Activated naive CD4-positive, alpha-beta T cell treated with anti-CD3 and anti-CD28 coated beads, Interleukin-2, amount 50 U/mL, for 72 hours (primary cell): ENCODE measurements at places on chromosomes 7 and 10.

- no peak for DNase-seq
These were observed 52.9 kb downstream of the CASD1 start for GRCh38 chr7:94562525-94562924.

GRCh38 chr10:72611783-72612182, 14.1 kb downstream of the MICU1 start:
- DNase-seq: no peak

GRCh38 chr10:74081192-74081803, 69.3 kb downstream of the AP3M1 start:
- no peak for DNase-seq

DNA sequence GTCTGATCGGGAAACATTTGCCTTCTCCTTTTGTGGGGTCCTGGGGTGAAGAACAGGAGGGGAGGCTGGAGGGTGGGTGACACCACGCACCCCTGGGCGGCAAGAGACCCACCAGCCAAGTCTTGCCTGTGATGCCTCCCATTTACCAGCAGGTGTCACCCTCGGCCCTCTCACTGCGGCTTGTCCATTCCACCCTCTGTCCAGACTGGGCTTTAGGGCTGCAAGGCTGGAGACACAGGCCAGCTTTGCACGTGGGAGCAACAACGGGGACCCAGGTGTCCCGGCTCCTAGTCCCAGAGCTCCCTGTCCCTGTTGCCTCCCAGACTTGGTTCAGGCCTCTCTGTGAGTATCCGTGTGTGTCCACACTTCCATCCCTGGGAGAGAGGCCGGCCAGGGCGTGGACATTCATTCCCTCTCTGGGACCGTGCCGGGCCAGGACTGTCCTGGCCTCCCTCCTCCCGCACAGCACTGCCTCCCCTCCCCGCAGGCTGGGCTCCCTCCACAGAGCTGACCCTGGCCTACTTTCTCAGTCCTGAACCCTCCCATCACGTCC, 36.2 kb upstream of the GTF2IRD1 start:
- peak; percentile 66 for DNase-seq

DNA sequence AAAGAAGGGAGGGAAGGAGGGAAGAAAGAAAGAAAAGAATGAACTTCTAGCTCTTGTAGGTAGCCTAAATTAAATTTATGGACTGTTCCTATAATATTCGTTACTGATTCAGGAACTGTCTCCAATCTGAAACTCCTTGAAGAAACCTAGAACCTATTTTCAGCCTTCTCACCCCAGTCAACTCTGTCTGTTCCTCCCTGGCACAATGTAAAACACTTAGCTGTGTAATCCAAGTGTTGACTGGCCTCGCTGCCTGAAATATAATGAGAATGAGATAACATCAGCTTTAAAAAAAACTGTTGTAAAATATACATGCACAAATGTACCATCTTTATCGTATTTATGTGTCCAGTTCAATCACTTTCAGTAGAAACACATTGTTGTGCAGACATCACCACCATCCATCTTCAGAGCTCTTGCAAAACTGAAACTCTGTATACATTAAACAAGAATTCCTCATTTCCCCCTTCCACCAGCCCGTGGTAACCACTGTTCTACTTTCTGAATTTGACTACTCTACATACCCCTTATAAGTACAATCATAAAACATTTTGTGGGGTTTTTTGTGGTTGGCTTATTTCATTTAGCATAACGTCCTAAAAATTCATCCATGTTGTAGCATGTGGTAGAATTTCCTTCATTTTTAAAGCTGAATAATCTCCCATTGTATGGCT, 6.3 kb upstream of the C7orf33 start:
- DNase-seq: no peak

DNA sequence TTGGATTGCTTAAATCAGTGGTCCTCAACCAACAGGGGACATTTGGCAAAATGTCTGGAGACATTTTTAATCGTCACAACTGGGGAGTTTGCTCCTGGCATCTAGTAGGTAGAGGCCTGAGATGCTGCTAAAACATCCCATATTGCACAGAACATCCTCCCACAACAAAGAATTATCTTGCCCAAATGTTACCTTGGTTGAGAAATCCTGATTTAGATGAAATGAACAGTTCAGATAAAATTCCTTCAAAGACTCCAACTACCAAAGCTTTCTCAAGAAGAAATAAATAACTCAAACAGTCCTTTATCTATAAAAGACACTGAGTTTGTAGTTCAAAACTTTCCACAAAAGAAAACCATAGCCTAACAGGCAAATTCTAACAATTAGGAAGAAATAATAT, 160.9 kb downstream of the SNX13 start:
- no peak for DNase-seq

DNA sequence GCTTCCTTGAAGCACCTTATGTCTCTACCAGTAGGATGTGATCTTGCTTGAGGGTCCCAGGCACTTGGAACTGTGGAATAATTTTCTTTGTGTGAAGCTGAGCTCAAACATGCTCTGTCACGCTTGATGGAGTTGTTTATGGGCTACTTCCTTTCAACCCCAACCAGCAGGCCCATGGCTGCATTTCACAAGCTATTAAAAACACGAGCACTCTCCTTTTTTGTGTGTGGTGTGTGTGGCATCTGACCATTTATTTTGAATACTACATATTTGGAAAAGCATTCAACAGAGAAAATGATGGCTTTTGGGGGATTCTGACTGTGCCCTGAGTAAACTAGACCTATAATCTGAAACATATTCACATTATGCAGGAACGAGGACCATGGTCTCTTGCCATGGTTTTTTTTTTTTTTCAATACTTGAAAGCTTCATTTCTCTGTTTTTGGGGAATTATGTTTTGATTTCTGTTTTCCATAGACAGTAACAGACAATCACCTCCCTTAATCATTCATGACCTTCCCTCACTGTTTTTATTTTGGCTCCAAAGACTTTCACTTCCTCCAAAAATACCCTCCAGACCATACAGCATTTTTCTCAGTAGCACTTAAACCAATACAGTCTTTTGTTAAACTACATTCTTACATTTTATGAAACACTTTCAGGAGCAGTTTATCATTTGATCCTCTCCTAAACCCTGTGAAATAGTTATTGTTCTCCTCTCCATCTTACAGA, 233.6 kb upstream of the BMPER start:
- DNase-seq: no peak

DNA sequence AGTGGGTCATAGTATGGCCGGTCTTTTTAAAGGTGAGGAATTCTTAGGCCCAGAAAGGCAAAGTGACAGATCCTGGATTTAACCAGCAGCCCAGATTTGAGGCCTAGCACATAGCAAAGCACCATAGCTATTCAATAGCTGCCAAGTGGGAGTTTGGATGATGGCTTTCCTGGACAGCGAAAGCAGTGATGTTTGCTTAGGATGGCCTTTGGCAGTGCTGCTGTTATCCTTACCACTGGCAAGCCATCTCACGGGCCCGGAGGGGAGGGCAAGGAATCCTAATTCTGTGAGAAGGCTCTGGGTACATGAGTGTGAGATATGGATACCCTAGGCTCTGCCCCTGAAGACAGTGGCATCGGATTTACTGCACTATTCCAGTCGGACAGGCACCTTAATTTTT, 50.4 kb downstream of the TCF7L2 start:
- DNase-seq: no peak

- DNase-seq: no peak
These were observed 353 bp downstream of the EPHB6 start for GRCh38 chr7:142855114-142855743.

- no peak for DNase-seq
These were observed 84.2 kb upstream of the CREB5 start for GRCh38 chr7:28328146-28328545.
